ENCODE measurements at places on chromosomes 11 and 22. TPM values are rescaled to one million over a fixed set of nuclear protein-coding genes. Genes with fewer than 3 reads are reported as not detected.

- no peak for DNase-seq
Observed at GRCh38 chr11:18775492-18776292, 15.9 kb downstream of the PTPN5 start.

- DNase-seq, result no peak
Observed at GRCh38 chr11:96627376-96627775, 237.6 kb downstream of the JRKL start.

GRCh38 chr11:128208329-128209137 is 378.8 kb downstream of the ETS1 start:
- no peak for DNase-seq

- DNase-seq, result no peak
Observed at GRCh38 chr11:130137999-130138398, 21.6 kb upstream of the ST14 start.

DNA sequence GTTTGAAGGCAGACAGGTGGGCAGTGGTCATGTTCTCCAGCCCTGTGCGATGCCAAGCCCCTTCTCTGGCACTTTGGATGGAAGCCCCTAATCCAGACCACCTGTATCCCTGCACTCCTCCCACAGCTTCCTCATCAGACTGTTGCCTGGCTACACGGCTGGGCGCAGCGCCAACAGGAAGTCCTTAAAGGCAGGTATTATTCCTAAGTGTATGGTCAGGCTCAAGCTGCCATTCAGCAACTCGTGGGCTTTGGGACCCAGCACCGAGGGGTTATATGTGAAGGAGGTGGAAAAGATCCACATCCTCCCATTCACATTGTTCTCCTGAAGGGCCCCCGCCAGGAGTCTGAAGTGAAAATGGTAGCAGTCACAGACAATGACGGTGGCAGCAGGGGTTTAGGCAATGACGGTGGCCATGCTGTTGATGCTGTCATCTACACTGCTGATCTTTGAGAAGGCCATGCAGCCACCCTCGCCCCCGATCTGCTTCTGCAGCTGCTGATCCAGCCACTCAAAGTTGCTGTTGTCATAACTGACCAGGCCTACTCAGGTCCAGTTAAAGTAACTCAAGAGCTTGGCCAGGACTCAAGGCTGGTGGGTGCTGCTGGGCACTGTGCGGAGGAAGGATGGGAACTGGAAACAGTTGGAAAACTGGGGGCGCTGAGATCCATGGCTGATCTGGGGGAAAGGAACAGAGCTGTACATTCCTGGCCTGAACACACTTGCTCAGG is 27.7 kb downstream of the OR6Q1 start:
- DNase-seq, result no peak

DNA sequence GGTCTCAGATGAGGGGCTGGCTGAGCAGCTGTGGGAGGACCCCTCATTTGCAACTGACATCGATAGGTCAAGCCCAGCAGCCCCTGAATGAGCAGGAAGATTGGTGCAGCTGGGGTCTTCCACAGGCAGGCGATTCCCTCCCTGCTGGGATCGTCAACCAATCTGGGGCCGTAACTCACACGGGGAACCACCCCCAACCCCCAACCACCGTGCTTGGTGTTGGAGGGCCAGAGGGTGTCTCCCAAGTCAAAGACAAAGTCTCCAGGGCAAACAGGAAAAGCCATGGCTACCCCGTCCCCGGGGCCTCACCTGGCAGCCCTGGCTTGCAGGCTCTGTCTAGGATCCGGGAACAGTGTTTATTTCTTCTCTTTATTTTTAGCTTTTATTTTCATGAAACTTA is 26.9 kb upstream of the SCUBE1 start:
- no peak for DNase-seq

- DNase-seq, result no peak
Observed at GRCh38 chr11:27401280-27401832, 38.3 kb upstream of the CCDC34 start.

DNA sequence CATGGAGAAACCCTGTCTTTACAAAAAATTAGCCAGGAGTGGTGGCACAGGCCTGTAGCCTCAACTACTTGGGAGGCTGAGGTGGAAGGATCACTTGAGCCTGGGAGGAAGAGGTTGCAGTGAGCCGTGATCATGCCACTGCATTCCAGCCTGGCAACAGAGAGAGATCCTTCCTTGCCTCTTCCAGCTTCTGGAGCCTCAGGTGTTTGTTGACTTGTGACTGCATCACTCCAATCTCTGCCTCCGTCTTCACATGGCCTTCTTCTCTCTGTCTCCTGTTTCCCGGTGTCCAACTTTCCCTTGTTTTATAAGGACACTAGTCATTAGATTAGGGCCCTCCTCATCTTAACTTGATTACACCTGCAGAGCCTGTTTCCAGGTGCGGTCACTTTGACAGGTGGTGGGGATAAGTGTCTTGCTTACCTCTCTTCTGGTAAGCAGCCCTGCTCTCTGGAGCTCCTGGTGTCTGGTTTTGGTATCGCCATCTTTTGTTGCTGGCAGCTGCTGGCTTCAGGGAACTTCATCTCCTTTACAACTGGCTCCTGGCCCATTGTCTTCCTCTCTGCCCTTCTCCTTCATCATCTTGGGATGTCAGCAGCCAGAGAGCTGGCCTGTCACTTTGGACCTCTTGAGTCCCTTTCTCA is 8.2 kb upstream of the USP2 start:
- no peak for DNase-seq

DNA sequence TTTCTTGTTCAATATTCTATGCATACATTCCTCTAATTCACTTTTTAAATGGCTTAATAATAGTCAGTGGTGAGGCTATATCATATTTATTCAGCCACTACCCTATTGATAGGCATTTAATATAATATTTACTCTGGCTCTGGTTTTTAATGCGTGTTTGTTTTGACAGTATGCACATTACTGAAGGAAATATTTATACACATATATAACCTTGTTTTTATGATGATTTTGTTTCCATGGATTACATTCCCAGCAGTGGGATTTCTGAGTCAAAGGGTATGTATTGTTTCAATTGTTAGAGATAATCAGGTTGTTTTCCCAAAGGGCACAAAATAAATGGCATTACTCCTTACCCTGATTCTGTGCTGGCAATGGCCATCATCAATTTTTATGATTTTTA is 105.8 kb downstream of the UVRAG start:
- DNase-seq, result no peak

GRCh38 chr11:32827276-32827675 is 2.5 kb upstream of the PRRG4 start:
- DNase-seq, result no peak

DNA sequence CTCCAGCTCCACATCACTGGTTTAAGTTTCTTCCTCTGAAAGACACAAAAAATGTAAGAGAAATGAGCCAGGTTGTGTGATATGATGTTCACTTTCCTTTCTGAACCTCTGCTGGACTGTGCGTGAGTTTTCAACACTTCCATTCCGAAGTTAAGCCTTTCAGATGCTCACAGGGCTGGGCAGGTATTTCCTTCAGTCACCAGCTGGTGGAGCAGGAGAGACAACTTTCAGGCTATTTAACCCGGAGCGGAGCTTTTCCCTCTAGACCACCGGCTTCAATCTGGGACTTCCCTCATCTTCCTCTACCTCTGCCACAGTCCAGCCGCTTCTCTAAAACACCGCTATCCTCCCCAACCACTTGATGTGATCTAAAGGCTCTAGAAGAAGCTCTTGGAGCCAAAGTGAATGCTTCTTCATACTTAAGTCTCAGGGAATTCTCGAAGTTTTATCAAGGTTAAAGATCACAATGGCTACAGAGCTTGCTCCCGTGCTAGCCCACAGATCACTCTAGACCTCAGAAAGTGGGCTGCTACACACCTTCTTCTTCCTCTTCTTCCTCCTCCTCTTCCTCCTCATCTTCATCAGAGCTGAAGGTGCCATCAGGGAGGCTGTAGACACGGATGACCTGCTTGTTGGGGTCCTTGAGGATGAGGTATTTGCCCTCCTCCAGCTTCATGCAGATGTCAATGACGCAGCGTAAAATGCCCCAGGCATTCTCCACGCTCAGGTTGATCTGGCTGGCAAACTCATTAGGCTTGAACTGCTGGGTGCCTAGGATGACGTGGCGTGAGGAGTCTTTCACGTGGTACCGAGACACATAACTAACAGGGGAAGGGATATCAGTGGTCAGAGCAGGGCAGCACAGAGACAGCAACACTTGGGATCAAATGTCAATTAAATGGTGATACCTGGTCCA is 4.4 kb upstream of the FOXRED2 start:
- no peak for DNase-seq

MIAT gene
- 2.3 TPM for total RNA-seq

OR51B4 gene
- total RNA-seq, result not detected

NCR3LG1 gene
- total RNA-seq, result 23.9 TPM

SLC22A8 gene
- not detected for total RNA-seq

RASGRP2 gene
- 53.1 TPM for total RNA-seq

DNAJC4 gene
- 19.2 TPM for total RNA-seq

PLAAT4 gene
- total RNA-seq, result 34.6 TPM

MPZL3 gene
- total RNA-seq, result 2.4 TPM

ANKK1 gene
- total RNA-seq, result 1.7 TPM

DSCAML1 gene
- 10.9 TPM for total RNA-seq

WNT11 gene
- total RNA-seq, result 54.4 TPM

Data from omental fat pad (tissue), 4 donors.